ENCODE measurements at places on chromosomes 7 and 10.
A peak's percentile ranks its signal among the peaks of the same experiment; 100 is the strongest.

- no peak for DNase-seq
These were observed 957.0 kb downstream of the LRMDA start for GRCh38 chr10:76388321-76389023.

GRCh38 chr10:78299851-78300468, 266.3 kb downstream of the RPS24 start:
- DNase-seq: peak; percentile 3

- no peak for DNase-seq
These were observed 42.4 kb downstream of the CCNY start for GRCh38 chr10:35378541-35379210.

DNA sequence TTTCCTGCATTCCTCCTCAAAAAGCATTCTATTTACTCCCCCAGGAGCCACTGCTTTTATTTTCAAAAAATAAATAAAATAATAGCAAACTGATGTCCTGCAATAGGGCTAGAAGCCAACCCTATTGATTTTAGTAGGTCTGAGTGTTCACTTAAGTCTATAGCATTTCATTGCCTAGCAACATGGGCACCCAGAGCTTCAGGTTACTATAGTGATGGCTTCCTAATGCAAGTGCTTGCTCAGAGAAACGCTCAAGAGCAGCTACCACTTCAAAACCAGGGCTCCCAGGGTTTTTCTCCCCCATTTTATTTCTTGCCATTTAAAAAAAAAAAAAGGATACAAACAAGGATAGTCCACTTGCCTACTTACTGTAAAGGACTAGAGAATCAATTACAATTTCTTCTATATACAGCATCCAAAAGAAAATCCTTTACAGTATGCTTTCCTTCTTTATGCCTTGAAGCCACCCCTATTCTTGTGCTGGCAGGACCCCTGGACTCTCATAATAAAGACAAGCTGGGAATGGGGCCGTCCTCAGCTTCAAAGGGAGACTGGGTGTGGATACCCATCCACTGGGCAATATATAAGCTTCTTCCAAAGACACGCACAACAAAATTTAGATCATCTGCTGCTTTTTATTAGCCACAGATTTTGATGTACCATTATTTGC, 133.3 kb downstream of the VPS41 start:
- DNase-seq: no peak

GRCh38 chr7:136874393-136875032, 6.1 kb downstream of the CHRM2 start:
- DNase-seq: no peak

GRCh38 chr10:20289070-20289828, 473.0 kb downstream of the PLXDC2 start:
- DNase-seq: no peak

DNA sequence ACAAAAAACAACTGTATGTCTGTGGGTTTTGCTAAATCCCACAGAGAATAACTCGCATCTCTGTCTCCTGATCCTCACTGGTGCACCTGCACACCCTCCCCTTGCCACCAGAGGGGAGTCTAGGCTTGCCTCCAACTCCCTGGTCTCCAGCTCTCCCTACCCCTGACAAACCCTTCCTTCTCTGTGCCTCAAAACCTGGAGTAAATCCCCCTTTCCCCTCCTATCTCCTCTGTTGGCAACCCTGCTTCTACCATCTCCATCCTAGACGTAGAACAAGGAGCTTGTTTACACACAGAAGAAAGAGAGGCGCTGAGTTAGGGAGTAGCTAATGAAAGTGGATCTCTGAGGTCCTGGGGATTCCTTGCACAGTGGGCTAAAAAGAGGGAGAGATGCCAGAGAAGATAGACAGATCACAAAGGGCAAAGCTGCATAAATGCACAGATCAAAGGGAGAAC, 6.0 kb downstream of the MBLAC1 start:
- no peak for DNase-seq

DNA sequence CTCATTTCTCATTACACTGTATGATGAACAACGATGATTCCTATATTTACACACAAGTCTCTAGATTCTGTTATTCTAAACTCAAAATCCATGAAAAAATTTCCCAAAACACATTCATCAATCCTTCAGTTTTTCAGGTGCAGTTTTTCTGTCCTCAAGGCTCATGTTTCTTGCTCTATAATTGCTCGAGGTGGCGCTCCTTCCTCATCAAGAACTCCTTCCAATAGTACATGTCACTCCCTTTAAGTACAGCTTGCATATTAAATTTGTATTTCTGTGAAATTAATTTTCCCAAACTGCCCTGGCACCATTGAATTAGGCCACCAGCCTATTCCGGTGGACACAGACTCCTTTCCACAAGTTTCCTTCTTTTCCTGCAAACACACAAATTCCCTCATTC, 188.7 kb upstream of the MINDY3 start:
- no peak for DNase-seq

DNA sequence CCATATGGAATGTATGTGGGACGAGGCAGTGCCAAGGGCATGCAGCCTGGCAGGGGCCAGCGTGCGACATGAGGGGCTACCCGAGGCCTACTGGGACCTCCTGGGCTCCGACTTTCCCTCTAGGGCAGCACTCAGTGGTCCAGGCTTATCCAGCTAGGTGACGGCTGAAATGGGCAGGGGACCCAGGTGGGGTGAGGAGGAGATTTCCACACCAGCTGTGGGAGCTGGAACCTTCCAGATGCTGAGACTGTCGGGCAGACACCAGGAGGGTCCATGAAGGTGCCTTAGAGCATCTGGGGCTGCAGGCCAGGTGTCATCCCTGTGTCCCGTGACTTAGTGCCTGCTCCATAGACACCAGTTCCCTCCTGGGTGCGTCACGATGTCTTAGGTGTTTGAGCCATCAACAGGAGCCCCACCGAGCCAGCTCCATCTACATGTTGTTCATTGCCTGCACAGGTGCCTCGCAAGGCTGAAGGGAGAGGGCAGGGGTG, 13.4 kb downstream of the ZNF316 start:
- no peak for DNase-seq

- DNase-seq: no peak
These were observed 9.1 kb downstream of the TTYH3 start for GRCh38 chr7:2640846-2641316.

- DNase-seq: no peak
These were observed 35.6 kb upstream of the PTPRN2 start for GRCh38 chr7:158623241-158623640.

- DNase-seq: no peak
These were observed 218.3 kb downstream of the SEMA3A start for GRCh38 chr7:83976302-83976701.

GRCh38 chr7:135800560-135800959, 51.9 kb upstream of the FAM180A start:
- DNase-seq: no peak

DNA sequence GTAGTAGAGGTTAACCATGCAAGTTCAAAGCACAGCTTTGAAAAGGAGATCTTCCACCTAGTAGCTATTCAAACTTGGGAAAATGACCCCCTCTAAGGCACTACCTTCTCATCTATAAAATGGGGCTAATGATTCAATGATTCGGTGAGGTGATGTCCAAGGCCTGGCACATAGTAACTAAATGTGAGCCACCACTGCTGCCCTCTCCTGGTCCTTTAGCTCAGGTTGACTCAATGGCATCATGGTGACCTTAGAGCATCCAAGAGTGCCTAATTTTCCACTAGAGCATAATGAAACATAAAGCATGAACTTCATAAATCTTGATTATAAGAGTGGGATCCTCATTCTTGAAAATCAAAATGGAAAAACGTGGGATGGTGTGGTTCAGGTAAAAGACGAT, 16.3 kb upstream of the PLCE1 start:
- no peak for DNase-seq

- DNase-seq: no peak
These were observed 299.7 kb upstream of the CSTF2T start for GRCh38 chr10:51999096-51999495.

Data from GM12878 (cell line).